ENCODE measurements at places on chromosomes 2 and 18.

GRCh38 chr2:109129921-109130722, 1.1 kb downstream of the SH3RF3 start:
- no peak for DNase-seq

DNA sequence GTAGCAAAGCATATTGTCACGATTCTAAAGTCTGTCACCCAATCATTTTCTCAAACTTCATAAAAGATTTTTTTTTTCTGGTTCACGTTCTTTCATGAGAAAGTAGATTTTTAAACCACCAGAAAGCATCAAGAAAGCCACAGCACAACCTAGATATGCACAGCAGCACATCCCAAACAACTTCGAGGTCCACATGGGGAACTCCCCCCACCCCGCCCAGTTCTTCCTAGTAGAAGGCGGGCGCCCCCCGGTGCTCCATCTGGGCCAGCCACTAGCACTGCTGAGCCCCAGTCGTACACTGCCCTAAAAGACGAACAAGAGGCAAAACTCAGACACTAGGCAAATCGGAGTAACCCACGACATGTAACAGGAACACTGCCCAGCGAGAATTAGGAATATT, 15.5 kb downstream of the HDLBP start:
- DNase-seq, result no peak

GRCh38 chr2:42127425-42128424, 41.4 kb upstream of the EML4 start:
- DNase-seq, result no peak

- no peak for DNase-seq
These were observed 263.7 kb upstream of the SPOPL start for GRCh38 chr2:138237667-138238384.

- no peak for DNase-seq
These were observed 43.9 kb downstream of the CROCC2 start for GRCh38 chr2:240949791-240950705.

DNA sequence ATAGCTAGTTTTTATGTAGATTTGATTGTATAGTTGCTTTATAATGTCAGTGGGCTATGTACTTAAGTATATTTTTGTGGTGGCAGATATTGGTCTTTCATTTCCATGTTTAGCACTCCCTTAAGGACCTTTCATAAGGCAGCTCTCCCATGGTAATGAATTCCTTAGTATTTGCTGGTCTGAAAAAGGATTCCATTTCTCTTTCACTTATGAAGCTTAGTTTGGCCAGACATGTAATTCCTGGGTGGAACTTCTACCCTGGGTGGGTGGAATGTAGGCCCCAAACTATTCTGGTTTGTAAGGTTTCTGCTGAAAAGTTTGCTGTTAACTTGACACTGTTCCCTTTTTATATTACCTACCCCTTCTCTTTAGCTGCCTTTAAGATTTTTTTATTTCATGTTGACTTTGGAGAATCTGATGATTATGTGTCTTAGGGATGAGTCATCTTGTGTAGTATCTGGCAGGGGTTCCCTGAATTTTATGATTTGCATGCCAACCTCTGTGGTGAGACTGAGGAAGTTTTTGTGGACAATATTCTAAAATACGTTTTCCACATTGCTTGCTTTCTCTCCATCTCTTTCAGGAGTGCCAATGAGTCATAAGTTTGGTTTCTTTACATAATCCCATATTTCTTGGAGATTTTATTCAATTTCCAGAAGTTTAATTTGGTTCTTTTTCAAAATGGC, 65.4 kb upstream of the VRK2 start:
- no peak for DNase-seq
